ENCODE measurements at places on chromosomes 2 and 18.

DNA sequence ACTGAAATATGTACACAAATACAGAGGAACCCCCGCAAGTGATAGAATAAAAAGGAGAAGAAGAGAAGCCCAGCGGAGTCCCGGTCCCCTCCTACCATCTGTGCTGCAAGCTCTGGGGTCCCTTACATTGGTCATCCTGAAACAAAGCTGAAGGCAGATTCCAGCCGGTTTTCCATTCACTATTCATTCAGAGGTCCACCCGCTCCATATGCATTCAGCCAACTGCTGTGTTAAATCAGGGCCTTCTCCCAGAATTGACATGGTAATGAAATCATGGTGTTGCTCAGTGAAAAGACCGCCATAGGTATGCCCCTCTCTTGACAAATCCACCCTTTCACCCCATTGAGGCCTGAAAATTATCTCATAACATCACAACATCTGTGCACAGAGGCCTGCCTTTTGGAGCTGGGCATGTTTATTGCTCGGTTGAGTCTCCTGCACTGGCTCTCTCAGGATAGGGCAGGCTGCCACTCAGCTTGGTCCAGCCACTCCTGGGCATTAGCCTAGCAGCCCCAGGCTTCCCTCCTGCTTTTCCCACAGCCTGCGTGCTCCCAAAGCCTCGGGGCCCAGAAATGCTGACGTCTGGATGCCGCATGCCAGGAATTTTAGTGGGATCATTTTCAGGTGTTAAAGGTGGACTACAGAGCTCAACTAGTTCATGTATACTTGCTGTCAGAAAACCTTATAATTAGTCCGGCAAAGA lies 39.3 kb upstream of the ID2 start:
- no peak for DNase-seq

DNA sequence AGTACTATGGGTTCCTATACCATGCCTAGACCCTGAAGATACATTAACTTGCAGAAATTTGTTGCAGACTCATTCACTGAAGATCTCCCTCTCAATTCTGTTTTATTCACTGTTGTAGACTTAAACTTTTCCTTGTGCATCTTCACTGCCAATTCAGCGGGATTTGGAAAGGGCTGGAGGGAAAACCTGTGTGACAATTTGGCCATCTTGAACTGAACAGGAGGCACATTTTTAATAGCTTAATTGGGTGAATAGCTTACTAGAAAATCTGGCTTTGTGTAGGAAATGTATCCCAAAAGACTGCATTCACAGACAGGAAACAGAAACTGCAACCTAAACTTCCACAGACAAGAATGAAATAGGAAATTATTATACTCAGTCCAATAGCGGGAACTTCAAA lies 512.3 kb downstream of the XIRP2 start:
- DNase-seq, result no peak

- DNase-seq, result no peak
Measured at GRCh38 chr2:61045999-61046398, 19.7 kb upstream of the SANBR start.

DNA sequence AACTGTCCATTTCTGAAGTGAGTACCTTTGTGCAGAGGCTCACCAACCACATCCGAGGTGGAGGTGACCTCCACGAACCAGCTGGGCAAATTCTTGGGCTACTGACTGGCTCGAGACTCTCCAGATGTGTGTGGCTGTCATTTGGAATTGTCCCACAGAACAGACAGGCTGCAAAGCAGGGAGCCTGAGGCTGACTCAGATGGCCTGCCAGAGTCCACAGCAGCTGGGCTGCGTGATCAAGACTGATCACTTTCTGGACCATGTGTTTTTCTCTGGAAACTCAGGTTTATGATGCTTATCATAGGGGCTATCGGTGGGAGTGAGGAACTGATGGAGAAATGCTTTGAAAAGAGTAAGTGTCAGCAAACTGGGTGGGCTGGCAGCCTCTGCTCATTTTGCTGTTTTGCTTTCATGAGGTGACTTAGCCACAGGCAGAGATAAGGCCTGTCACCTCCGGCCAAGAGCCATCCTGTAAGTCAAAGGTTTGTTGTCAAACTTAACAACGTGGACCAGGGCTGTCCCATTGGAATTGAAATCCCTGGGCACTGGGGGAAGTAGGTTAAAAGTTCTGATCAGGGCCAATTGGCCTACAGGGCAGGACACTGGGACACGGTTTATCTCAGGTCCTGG lies 120.4 kb downstream of the LIPG start:
- DNase-seq, result no peak

- no peak for DNase-seq
Measured at GRCh38 chr2:27569398-27569797, 13.4 kb upstream of the ZNF512 start.

All from activated effector memory CD4-positive, alpha-beta T cell treated with Interleukin-2 at 50 U/mL for 16 hours (primary cell).